ENCODE measurements at places on chromosomes 1 and 21.

- DNase-seq = no peak
Measured at GRCh38 chr1:151007853-151008243, 401 bp upstream of the PRUNE1 start.

DNA sequence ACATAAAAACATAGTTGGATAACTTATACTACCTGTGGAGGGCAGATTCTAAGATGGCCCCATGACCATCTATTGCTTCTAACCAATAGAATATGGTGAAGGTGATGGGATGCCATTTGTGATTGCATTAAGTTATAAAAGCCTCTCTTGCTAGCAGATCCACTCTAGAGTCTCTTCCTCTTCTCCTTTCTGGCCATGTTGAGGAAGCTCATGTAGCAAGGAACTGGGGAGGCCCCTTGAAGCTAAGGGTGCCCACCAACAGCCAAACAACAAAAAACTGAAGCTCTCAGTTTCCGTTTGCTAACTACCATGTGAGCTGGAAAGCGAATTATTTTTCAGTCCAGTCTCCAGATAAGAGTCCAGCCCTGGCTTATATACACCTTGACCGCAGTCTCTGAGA lies 16.0 kb upstream of the AGO1 start:
- DNase-seq = no peak

DNA sequence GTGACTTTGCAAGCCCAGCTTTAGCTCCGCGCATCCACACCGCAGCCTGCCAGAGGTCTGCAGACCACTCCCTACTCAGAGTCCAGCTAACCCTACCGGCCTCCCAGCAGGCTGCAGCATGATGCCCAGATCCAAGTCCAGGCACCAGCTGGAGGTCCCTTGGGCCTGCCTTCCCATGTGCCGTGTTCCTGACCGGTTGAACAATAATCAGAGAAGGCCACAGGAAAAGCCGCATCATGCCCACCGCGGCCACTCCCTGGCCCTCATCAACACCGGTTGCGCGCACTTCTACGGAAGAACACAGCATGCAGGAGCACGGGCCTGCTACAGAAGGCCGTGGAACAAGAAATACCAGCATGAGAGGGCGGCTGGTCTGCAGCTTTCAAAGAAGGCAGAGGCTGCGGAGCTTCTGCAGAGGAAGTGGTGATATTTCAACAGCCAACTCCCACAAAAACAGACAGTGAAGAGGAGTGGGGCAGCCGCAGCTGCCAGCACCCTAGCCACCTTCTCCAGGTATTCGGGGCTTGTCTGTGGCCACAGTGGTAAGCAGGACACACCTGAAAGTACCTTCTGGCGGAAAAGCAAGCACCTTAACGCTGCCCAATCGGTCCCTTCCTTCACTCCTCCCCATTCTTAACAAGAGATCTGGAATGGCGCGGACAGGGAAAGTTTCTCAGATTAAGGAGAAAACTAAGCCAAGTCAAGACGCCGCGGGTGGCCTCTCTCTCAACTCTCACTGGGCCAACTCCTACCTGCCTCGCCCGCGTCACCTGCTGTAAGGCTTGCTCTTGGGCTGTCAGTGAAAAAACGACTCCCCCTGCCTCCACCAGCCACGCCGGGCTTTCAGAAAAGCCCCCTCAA lies 1.5 kb downstream of the PGBD5 start:
- DNase-seq = no peak

- DNase-seq = no peak
Measured at GRCh38 chr1:25620211-25620610, 3.6 kb downstream of the MAN1C1 start.

- no peak for DNase-seq
Measured at GRCh38 chr1:209625791-209626285, 26.4 kb downstream of the LAMB3 start.

- no peak for DNase-seq
Measured at GRCh38 chr21:36539434-36540150, 59.7 kb upstream of the CLDN14 start.

DNA sequence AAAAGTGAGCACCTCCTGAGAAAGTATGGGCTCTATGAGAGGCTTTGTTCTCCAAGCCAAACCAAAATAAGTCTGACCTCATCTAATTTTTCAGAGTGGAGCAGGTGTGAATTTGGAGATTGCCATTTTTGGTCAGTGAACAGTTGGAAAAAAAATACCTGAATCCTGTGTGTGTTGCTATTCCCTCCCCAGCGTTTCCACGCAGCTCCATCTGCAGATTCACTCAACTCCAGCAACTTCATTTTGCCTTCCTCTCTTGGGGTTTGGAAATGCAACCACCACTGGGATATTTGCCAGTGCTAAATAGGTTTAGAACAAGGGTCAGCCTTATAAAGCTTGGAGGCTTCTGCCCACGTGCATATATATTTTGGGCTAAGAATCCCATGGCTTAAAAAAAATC lies 11.2 kb downstream of the CASQ2 start:
- DNase-seq = no peak

DNA sequence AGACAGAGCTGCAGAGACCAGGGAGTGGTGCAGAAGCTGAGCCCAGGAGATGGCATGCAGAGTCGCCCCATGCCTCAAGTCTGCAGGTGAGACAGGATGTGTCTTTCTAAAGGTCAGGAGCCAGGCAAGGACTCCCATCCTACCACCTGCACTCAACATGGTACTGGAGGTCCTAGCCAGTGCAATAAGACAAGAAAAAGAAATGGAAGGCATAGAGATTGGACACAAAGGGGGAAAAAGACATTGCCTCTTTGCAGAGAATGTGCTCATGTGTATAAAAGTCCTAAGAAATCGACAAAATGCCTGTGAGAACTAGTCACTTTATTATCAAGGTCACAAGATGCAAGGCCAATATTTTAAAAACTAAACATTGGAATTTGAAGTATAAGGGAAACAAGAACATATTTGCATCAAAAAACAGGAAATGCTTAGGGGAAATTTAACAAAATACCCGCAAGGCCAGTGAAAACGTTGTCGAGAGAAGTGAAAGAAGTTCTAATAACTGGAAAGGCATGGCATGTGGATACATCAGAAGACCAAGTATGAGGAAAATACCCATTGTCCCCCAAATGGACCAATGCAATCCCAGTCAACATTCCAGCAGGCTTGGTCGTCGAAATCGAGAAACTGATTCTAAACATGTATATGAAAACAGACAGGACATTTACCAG lies 13.2 kb upstream of the PRXL2B start:
- no peak for DNase-seq

DNA sequence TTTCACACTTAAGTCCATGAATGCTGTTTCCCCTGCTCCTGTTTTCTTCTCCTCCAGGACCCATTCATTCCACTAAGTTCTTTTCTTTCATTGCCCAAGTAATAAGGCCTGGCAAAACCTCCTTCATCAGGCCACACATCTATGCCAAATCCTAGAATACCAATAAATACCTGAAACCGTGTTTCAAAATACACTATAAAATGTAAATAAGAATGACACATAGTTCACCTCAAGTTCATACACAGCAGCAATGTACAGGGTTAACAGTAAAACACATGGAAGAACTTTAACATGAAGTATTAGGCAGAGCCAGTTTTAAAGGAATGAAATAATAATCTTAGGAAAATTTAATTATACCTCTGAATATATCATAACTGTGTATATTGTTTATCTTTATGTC lies 86.7 kb upstream of the L1TD1 start:
- no peak for DNase-seq

DNA sequence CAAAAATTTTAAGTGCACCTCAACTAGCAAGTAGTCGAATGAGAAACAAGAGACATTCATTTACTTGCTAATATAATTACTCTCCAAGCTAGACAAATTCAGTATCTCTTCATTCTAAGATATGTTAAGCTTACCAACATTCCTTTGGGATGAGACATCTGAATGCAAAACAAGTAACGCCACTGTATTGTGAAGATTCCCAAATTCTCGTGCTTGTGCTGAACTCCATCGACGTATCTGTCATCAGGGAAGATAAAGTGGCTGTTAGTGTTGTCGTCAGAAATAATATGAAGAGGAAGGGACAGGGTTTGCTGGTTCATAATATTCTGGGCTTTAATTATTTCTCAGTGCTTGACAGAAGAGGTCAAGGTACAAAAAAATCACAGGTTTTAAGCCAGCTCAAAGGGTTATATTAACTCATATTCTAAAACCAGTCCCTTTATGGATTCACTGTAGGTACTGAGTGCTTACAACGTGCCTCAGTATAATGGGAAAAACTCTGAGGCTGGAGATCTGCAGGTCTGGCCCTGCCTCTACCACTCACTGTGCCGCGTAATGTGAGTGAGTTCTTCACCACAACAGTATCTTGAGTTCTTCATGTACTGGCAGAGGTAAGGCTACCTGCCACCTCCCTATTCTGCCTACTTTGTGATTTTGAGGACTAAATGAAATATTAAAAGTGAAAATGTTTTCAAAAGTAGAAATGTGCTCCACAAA lies 42.0 kb downstream of the PCSK9 start:
- DNase-seq = no peak

DNA sequence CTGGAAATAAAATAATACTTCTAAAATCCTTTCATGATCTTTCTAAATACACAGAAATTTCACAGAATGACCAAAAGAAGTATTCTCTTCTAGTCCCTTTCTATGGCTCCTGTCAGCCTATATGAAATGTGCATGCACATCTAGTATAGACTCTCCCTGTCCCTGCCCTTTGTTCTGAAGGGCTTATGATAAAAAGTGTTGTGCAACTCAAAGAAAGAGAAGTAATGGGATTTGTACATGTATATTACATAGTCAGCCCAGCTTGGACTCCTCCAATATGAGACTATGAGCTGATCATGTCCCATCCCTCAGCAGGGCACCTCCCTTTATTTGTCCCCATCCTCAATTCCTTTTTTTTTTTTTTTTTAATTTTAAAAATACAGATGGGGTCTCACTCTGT lies 42.1 kb upstream of the LAX1 start:
- no peak for DNase-seq

GRCh38 chr1:212477014-212477679 lies 44.4 kb downstream of the NENF start:
- peak; percentile 81 for DNase-seq

- no peak for DNase-seq
Measured at GRCh38 chr1:99781798-99782197, 15.4 kb upstream of the FRRS1 start.

DNA sequence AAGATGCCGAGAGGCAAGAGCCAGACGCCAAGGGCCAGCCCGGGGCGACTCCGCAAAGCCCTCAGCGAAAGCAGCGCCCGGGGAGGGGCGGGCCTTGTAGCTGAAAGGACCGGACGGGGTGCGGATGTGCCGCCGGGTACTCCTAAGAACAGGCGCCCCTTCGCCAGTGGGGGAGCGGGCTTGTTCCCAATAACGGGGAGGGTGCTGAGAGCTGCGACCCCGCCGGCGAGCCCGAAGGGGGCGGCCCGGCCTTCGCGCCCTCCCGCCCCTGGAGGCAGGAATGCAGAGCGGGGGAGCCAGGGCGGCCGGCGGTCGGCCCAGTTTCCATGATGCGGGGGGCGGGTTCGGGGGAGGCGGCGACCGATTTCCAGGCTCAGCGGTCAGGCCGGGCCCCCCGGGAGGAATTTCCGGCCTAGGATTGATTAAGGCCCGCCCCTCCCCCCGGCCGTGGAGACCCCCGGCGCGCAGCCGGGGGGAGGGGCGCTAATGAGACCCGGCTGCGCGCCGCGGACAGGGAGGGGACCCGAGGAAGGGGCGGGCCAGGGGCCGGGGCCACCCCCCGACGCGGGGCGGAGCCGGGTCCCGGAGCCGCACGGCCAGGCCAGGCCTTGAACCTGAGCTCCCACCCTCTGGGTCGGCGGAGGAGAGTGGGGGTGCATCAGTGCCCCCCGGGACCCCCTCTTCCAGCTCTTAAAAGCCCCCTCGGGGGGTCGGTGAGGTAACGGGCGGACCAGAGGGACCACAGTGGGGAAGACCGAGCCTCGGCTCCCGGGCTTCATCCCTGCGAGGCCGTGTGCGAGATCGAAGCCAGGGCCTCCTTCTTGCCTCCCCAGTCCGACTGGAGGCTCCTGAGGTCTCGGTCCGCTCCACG lies 898 bp upstream of the TMEM200B start:
- peak; percentile 67 for DNase-seq

GRCh38 chr1:2639203-2639602 lies 6.4 kb upstream of the MMEL1 start:
- DNase-seq = no peak

DNA sequence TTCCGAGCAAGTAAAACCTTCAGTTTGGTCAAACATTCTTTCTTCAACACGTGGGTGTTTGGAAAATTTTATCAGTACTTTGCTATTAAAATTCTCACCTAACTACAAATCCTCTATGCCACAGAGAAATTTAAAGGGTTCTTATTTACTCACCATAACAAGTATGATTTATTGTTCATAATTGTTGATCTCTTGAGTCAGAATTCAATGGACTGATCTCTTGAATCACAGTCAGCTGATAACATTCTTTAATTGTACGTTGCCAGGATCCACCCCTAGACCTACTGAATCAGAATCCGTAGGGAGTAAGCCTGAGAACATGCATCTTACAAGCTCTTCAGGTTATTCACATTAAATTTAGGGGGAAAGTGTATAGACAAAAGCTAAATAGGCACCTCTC lies 51.2 kb downstream of the DIPK1A start:
- DNase-seq = no peak

DNA sequence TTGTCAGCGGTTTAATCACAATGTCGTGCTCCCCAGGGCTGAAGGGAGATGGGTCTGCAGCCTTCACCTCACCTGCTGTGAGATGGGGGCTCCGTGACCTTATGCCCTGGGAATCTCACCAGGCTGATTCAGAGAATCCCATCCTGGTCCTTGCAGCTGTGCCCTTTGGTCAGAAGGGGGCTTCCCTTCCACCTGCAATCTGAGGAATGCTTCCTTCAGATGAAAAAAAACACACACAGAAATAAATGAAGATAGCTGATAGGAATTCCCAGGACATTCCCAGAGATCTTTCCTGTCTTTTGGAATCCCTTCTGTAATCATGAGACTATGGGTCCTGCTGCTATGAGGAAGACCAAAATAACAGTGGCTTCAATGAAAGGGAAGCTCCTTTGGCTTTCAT lies 127.0 kb upstream of the VAMP3 start:
- DNase-seq = no peak

DNA sequence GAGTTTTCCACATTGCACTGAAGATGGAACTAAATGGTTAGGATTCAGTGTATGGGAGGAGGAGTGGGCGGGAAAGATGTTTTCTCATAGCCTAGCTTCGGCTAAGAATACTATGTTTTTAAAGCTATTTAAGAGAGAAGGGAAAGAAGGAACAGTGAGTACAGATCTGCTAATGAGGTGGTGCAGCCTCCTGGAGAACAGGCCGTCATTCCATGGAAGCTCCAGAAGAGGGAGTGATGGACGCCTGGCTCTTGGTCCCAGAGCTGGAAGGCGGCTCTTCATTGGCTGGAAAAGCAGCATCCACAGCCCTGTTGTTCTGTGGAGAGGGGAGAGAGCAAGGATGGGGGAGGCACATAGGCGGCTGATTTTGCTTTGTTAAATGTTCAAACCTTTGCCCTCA lies 6.9 kb downstream of the CAMK1G start:
- no peak for DNase-seq

- no peak for DNase-seq
Measured at GRCh38 chr1:181077576-181078242, 10.8 kb upstream of the IER5 start.

GRCh38 chr1:223473601-223474344 lies 80.6 kb downstream of the CCDC185 start:
- DNase-seq = no peak

- DNase-seq = no peak
Measured at GRCh38 chr1:84330125-84330984, 28.8 kb downstream of the SAMD13 start.

GRCh38 chr1:224539971-224540370 lies 76.1 kb upstream of the CNIH3 start:
- no peak for DNase-seq
